ENCODE measurements at places on chromosomes 6 and 20. TPM values are rescaled to one million over a fixed set of nuclear protein-coding genes. Genes with fewer than 3 reads are reported as not detected.

DNA sequence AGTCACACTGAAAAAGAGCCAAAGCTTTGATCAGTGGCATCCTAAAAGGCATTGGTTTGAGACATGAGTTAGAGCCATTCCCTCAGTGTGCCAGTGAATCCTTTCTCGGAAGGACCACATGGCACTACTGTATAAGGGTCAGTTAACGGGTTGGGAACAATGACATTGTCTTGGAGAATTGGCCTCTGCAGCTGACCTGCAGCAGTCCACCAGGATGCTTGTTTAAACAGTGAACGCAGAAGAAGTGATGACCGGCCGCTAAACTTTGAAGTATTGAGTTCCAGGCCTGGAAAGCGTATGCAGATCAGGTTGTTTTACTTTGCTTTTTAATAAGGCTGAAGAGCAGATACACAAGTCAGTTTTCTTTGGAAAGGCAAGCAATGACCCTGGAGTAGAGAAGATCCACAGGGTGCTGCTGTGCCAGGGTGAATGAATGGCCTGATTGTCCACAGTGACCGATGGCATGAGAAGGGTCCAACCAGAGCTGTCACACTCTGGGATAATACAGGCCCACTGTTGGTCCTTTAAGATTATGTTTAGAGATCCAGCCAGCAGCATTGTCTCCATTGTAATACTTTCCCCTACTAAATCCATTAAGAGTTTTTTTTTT, 57.8 kb downstream of the GMPR start:
- DNase-seq: no peak

The CCM2L gene
- 9.6 TPM for total RNA-seq

The RUNX2 gene
- 1.5 TPM for total RNA-seq

The ITCH gene
- total RNA-seq: 50.3 TPM
